ENCODE measurements at places on chromosomes 12 and 14.

GRCh38 chr12:53338017-53338416 lies 1.9 kb upstream of the SP7 start:
- DNase-seq, result no peak

DNA sequence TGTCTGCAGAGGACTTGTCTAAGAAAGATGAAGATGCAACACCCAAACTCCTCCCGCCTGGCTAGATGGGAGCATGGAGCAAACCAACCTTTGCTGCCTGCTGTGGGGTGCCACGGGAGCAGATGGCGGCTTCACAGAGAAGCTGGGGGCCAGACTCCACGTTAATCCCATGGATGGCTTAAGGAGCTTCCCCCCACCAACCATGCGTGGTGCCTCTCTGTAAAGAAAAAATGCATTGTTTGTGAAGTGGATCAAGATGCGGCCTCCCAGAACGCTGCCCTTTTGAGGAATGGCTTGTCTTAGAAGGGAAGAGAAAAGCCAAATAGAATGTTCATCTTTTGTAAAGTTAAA lies 15.6 kb downstream of the MVK start:
- no peak for DNase-seq

- no peak for DNase-seq
Observed at GRCh38 chr12:82523996-82524395, 162.7 kb upstream of the TMTC2 start.

- no peak for DNase-seq
Observed at GRCh38 chr12:52439420-52439819, 5.2 kb upstream of the KRT75 start.

- DNase-seq, result peak; percentile 50
Observed at GRCh38 chr12:131511391-131511802, 199.5 kb upstream of the SFSWAP start.

DNA sequence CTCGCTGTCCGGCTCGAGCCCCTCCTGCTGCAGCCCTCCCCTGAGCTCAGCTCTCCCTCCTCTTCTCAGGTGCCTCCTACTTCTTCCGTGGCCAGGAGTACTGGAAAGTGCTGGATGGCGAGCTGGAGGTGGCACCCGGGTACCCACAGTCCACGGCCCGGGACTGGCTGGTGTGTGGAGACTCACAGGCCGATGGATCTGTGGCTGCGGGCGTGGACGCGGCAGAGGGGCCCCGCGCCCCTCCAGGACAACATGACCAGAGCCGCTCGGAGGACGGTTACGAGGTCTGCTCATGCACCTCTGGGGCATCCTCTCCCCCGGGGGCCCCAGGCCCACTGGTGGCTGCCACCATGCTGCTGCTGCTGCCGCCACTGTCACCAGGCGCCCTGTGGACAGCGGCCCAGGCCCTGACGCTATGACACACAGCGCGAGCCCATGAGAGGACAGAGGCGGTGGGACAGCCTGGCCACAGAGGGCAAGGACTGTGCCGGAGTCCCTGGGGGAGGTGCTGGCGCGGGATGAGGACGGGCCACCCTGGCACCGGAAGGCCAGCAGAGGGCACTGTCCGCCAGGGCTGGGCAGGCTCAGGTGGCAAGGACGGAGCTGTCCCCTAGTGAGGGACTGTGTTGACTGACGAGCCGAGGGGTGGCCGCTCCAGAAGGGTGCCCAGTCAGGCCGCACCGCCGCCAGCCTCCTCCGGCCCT lies 22.8 kb downstream of the MMP17 start:
- no peak for DNase-seq

- DNase-seq, result no peak
Observed at GRCh38 chr12:14308516-14308915, 57.0 kb upstream of the ATF7IP start.

- DNase-seq, result no peak
Observed at GRCh38 chr12:121889274-121889624, 659 bp downstream of the PSMD9 start.

- DNase-seq, result no peak
Observed at GRCh38 chr12:58296863-58297262, 355.5 kb downstream of the ATP23 start.

DNA sequence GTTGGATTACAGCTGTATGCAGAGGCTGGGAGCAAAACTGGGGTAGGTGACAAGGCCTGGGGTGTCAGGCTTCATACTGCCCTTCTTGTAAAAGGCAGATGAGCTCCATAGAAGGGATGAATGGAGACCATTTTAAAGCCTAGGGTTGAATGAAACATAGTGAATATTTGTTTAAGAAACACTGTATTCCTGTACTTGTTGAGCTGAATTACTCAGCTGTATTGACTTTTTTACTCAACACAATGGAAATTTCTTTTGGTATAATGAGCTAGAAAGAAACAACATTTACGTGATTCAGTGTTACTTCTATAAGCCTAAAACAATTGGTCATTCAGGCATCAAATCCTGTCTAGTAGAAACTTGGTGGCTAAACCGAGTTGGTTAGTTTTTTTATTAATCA lies 14.1 kb downstream of the ATP6V0A2 start:
- DNase-seq, result no peak

DNA sequence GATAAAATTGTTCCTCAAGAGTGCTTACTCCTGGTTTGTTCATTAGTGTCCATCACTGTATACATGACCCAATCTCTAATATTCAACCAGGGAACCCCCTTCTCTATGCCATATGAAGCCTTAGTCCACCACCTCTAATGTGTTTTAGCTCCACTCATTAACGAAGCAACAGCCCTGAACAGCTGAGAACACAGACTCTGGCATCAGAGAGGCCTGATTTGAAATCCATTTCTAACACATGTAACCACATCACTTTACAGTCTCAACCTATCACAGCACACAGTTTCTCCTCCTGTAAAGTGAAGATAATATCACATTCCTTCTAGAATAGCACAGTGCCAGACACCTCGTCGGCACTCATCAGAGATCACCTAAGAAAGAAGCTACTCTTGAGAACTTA lies 64.3 kb downstream of the C2CD5 start:
- DNase-seq, result no peak

DNA sequence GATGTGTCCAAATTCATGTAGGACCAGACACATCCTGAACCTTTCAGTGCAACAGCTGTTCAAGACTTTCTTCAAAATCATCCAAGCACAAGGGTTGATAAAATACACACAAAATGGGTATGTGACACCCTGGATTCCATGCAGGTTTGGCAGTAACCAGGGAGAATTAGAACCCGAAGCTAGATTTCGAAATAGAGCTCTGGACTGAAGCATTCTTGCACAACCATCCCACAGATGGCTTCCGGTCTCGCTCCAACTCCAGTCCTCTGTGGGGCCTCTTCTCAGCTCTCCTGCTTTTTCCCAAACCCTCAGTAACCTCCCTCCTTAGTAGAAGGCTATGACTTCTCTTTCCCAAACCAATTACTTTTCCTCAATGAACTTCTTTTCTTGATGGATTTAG lies 171.3 kb downstream of the TTC7B start:
- DNase-seq, result no peak

DNA sequence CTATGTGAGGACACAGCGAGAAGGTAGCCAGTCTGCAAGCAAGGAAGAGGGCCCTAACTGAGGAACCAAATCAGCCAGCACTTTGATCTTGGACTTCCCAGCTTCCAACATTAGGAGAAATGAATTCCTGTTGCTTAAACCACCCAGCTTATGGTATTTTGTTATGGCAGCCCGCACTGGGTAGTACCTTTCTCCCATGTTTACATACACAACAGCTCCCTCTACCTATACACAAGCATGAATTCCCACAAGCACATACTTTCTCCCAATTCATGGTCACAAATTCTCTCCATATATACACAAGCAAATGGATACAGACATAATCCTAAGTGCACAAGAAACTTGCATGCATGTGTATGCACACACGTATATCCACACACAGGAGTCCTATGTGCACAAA lies 7.4 kb downstream of the ITGB7 start:
- DNase-seq, result no peak

DNA sequence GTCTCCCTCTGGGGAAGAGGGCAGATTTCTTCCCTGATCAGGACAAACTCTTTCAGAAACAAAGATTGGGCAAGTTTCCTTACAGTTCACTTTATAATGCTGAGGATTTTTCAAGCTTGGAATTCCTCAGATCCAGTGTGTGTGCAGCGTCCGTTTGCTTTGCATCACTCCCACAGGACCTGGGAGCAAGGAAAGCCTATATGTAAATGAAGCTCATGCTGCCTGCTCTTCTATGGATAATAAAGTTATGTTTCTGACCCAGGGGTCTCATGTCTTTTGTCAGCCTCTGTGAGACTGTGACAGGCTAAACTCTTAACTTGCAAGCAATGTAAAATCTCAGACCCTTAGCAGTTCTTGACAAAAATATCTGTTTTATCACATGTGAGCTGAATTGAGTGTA lies 41.6 kb downstream of the TRHDE start:
- no peak for DNase-seq

- DNase-seq, result no peak
Observed at GRCh38 chr12:72989458-72989947, 717.3 kb downstream of the TRHDE start.

- DNase-seq, result peak; percentile 59
Observed at GRCh38 chr12:8108808-8109398, 14.5 kb upstream of the CLEC4A start.

DNA sequence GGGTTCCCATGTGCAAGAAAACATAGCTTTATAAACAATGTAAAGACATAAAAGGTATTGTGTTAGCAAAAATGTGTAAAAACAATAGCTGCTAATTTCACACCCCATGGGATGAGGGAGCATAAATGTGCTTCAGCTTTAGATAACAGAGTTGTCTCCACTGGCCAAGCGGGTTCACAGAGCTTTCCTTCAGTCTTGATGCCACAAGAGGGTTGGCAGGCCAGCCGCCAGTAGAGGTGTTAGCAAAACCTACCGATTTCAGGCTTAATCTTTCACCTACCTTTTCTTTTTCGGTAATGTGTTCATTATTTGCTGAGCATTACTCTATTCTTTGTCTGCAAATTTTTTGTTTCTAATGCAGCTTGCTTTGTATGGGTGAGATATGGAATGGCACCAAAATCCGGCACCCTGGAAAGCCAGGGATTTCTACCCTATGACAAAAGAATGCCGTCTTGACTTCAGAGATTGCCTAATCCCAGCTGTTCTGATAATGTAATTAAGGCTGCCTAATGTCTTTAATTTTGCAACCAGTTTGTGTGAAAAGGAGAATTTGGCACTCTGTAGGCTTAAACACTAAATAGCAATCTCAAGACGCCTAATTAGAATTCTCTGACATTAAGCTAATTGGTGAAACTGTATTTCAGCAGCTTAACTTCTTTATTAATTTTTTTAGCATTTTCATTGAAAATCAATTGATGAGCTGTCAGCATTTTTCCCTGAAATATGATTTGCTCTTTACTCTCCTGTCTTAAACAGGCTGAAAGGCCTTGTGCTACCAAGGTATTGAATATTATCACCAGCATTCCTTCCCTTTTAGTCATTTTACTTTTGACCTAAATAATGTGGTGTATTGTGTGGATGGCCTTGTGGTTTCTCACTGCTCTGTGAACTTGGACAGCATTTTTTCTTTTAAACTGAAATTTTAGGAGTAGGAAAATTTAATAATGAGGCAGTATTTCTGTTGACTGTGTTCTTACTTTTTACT lies 60.7 kb downstream of the POLR3B start:
- no peak for DNase-seq

- DNase-seq, result no peak
Observed at GRCh38 chr14:36474593-36474992, 45.4 kb downstream of the NKX2-1 start.

- no peak for DNase-seq
Observed at GRCh38 chr14:52154992-52155650, 86.3 kb upstream of the NID2 start.

DNA sequence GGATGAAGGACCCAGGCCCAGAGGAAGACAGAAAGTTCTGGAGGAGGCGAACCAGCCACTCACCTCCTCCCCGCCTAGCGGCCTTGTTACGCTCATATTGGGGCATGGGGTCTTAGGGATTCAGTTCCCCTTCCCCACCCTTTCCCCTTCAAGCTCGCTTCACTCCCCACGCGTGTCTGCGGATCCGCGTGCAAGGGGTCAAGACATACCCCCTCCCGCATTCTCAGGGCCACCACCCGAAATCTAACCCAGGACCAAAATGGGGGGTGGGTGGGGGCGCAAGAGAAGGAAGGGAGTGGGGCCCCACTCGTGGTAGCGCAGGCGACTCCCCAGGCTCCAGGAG lies 584 bp upstream of the RFX4 start:
- no peak for DNase-seq

DNA sequence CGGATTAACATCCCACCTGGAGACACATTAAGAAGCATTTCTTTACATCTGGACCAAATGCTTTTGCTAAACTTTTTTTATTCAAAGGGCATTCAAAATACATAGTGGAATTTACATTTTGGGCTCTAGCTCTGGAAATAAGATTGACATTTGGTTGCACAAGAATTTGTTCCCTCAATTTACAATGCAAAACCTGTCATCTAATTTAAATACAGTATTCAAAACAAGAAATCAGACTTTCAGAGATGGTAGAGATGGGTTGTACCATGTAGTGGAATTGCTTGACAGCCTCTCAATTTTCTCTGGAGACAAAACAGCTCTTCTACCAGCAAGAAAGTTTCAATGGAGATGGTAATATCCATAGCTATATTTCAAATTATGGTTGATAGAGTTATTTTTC lies 275.8 kb downstream of the ATP23 start:
- DNase-seq, result no peak

DNA sequence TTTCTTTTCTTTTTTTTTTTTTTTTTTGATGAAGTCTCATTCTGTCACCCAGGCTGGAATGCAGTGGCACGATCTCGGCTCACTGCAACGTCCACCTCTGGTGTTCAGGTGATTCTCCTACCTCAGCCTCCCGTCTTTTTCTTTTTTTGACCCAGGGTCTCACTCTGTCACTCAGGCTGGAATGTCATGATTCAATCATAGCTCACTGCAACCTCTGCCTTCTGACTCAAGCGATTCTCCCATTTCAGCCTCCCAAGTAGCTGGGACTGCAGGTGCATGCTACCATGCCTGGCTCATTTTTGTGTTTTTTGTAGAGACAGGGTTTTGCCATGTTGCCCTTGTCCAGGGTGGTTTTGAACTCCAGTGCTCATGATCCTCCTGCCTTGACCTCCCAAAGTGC lies 12.0 kb downstream of the FUT8 start:
- no peak for DNase-seq

Measured in CD8-positive, alpha-beta T cell (primary cell).